GM10248 (cell line): ENCODE measurements at places on chromosomes 12 and 14.

DNA sequence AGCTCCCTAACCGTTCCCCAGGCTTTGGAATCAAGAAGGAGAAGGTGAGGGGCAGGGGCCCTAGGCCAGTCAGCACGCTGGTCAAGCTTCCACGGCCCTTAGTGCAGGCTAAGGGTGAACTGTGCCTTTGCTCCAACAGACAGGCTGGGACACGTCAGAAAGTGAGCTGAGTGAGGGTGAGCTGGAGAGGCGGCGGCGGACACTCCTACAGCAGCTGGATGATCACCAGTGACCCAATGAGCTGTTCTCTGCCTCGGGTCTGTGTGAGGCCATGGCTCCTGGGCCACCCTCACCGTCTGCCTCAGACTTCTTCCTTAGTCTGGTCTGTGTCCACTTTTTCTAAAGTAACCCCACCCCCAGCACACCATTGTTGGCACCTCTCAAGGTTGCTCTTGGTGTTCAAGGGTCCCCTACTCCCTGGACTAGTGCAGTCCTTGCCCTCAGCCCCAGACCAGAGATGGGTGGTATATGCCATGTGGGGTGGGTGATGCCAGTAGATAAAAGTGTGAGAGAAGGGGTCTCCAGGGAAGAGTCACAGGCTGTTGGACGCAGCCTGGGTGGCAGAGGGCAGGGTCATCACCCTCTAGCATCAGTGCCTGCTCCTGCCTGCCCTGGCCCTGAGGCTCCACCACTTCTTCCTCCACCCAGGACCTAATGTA is 20.7 kb downstream of the PRPF40B start:
- no peak for DNase-seq

DNA sequence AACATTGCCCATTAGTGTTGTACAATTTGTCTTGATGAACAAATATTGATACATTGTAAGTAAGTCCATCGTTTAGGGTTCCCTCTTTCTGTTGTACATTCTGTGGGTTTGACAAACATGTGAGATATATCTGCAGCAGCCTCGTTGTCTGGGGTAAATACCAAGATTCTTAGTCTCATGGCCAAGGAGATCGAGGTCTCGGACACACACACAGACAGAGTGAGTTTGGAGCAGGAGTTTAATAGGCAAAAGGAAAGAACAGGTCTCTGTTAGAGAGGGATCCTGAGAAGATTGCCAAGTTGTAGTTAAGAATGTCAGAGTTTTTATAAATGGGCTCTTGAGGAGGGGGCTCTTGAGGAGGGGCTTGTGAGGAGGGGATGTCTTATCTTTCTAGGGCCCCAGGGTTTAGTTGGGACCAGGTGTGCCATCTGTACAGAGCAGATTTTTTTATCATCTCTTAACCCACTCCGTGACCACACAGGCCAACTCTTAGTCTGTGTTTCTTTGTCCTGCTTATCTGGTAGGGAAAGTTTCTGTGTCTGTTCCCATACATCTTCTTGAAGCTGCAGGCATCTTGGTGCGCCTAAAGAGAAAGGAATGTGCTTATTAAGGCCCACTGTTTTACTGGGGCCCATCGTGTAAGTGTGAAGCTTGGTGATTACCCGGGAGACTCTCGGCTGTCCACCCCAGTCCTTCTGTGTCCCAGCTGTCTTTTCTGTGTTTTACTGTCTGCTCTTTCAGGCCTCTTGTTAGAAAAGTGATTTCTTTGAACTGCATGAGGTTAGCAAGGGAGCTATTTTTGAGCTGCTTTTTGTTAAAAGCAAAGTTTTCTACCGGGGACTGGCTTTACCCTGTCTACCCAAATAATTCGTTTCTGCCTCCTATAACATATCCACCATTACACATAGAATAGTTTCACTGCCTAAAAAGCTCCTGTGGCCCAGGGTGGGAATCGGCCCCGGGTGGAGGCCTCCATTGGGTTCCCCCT is 22.4 kb upstream of the CLEC2D start:
- no peak for DNase-seq

DNA sequence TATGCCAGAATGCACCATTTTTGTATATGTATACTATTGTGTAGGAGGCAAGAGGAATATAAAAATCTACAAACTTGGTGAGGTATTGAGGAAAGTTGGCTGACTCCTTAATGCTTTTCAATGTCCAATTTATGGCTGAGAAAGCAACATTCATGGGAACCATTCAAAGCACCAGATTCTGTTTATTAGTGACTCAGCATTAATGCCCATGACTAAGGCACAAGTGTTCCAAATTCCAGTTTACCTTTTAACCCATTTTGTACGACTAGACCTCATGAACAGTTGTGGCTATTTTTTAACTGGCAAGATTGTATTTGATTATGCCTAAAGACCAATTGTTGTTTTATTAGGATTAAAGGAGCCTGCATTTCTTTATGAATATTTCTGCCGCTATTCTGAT is 375.4 kb upstream of the ATP2B1 start:
- no peak for DNase-seq

- no peak for DNase-seq
Observed at GRCh38 chr12:63362791-63363190, 211.8 kb upstream of the AVPR1A start.

GRCh38 chr12:8870586-8870985 is 43.7 kb upstream of the PHC1 start:
- no peak for DNase-seq

DNA sequence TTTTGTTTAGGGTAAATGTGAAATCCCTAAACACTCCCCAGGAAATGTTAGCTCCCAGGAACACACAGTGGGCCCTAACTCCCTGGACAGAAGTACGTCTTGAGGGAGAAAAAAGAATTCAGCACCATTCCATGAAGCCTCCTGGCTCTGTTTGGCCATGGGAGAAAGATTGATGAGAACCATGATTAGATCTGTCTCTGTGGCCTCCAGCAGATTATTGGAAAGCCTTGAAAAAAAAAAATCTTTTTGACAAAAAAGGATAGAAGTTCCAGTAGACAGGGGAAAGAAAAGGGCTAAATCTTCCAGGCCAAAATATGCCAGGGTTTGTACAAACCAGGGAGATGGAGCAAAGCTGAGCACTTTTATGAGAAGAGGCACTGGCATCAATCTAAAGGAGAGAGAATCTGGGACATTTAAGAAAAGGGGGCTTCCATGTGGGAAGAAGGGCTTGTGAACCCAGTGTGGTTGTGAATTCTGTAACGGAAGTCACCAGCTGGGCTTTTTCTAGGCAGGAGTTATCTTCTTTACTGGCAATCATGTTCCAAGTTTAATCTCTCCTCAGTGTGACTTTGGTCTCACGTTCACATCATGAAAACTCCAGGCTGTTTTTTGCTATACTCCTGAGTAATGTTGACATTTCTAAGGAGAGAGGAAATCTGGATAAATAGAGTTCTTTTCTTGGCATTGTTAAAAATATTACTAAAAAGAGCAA is 426.7 kb downstream of the RAD51B start:
- DNase-seq = no peak
